ENCODE measurements at places on chromosomes 2 and 18.

DNA sequence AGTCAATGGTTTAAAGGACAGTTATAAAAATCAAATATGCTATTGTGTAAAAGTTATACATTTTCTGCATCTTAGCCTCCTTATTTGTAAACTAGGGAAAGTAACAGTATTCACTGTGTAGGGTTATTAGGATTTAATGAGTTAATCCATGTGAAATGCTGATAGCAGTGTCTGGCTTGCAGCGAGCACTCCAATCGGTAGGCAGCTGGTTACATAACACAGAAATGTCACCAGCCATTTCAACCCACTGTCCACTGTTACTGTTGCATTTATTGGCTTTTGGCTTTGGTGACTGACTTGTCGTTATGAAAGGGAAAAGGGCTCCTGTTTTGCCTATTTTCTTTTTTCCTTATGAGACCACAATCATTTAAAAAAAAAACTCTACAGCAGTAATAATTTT lies 38.9 kb downstream of the ID2 start:
- no peak for DNase-seq

DNA sequence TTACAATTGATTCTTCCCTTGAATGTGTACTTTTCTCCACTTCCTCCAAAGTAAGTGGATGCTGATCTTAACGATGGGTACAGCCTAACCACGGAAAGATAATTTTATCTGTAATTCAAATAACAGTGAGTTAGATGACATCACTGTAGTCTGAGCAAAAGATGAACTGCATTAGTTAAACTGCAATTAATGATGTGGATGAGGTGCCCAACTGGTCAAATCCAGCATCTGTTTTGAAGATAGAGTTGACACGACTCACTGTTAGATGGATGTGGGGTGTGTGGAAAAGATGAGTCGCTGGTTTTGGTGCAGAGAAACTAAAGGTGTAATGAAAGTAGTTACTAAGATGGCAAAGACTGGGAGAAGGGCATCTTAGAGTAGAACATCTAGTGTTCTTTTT lies 270.5 kb upstream of the MEIS1 start:
- no peak for DNase-seq

DNA sequence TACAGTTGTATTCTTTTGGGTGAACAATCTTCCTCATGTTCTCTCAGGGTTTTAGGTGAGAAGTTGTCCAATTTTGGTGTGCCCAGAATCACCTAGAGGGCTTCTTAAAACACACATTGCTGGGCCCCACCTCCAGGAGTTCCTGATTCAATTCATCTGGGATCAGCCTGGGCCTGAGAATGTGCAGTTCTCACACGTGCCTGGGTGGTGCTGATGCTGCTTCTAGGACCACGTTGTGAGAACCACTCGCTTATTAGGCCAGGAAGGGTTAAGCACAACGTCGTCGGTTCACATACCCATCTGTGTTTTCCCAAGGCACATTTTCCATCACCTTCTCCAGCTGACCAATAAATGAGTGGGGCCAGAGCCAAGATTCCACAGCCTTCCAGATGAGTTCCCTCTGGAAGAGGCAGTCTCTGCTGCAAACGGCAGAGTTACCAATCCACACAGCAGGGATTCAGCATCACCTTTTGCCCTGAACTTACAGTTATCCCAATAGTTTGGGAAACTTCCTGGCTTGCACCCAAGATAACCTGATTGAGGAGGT lies 277.7 kb upstream of the HNRNPA3 start:
- no peak for DNase-seq

DNA sequence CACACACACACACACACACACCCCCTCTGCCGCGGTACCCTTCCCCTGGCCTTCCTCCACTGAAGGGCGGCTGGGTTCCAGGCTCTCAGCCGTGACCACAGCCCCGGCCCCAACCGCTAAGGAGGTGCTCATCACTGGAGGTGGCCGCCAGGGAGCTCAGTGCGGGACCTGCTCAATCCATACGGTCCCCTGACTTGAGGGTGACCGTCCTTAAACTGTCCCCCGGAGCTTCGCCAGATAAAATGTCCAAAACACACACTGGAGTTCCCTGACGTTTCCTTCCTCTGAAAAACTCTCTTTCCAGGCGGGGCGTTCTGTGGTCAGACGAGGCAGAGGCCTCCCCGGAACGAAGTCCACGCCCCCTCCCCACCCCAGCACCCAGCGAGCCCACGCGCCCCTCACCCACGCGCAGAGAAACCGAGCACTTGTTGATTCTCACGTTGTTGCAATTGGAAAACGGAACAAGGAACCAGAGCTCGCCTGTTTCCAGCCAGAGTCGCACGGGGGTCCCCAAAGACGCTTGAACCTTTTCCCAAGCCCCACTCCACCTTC lies 1.4 kb downstream of the MBP start:
- DNase-seq = no peak

GRCh38 chr2:108220191-108220590 lies 19.6 kb upstream of the SULT1C3 start:
- DNase-seq = no peak

DNA sequence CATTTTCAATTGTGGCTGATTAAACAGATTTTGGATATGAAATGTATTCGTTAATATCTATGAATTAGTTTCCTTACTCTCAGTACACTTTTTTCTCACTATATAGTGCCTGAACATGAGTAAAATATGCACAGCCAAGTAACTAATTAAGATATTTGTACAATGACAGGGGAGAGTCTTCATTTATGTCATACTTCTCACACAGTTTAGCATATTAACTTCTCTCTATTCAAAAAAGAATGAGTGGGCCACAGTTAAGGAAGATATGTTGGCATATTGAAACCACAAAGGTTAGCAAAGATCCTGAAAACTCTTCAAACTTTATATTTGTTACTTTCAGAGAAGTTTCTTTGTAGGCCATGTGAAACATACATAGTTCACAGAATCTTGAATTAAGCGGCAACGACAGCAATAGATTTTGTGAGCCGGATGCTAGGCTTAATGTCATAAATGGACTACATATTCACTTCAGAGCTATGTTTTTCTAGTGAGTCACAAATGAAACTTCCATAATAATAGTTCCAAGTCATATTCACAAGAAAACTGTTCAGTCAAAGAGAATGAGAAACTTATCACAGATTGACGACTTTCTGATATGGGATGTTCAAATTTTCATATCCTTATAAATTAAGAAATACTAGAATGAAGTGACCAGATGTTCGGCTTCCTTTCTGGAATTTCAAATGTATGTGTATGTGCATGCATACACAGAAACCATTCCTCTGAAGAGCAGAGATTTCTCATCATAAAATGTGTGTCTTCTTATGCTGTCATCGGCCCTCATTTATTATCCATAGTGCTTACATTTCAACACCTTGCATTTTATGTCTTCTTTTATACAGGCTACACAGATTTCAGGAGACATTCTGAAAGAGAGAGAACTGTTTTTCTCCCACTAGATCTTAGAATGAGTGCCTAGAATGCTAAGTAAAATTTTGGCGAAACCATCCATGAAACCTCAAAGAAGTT lies 584.0 kb downstream of the SATB2 start:
- no peak for DNase-seq

DNA sequence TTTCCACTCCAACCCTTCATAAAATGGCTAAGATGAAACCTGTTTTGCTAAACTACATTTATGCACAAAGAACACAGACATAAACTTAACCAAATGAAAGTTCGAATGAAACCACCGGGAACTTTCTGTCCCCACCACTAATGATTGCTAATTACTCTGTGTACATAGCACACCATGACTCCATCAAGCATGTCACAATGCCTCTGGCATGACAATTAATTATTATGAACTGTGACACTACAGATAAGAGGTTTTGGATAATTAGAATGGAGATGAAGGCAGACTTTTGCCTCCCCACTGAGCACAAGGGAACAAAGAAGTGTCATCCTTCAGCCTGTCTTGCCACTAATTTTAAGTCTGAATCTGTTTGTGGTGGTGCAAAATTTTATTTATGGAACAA lies 1.5 kb downstream of the DAPL1 start:
- no peak for DNase-seq
